Left cardiac atrium (tissue), 4 donors: ENCODE measurements at places on chromosomes 6 and 20. TPM values are rescaled to one million over a fixed set of nuclear protein-coding genes. Genes with fewer than 3 reads are reported as not detected.

DNA sequence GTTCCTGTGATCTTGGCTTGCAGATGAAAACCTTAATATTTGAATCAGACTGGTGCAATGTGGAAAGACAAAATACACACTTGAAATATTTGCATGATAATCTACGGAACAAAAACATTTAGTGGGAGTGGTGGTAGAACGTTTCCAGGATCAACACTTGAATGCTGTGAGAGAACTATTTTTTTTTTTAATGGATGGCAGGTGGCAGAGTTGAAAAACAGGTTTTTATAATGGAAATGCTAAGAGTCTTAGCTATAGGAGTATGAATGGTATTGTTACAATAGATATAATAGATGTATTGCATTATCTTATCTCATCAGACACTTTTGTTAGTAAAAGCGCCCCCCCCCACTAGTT lies 49.2 kb downstream of the CDKAL1 start:
- DNase-seq, result no peak

GRCh38 chr6:110158479-110158878 lies 21.0 kb downstream of the WASF1 start:
- no peak for DNase-seq

DNA sequence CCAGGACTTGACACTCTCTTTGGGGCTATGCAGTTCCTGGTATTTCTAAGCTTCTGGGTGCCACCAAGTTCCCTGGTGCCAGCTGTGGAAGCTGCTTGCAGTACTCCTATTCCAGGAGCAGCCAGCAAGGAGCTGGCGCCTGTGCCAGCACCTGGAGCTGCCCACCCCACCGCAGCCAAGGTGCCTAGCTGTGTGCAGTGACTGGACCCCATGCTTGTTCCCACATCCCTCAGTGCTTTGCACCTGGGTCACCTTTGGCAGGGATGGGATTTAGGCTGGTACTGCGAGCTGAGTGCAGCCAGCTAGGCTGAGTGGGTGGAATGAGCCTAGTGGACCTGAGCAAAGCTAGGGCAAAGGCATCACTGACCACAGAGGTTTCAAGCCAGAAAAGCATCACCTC lies 1674.9 kb downstream of the HACE1 start:
- DNase-seq, result no peak

GRCh38 chr6:89282749-89283148 lies 32.4 kb downstream of the GABRR2 start:
- DNase-seq, result no peak

KCNS1 gene
- total RNA-seq, result 0.21 TPM

GRCh38 chr20:61350500-61351250 lies 98.6 kb downstream of the CDH4 start:
- DNase-seq, result no peak

DNA sequence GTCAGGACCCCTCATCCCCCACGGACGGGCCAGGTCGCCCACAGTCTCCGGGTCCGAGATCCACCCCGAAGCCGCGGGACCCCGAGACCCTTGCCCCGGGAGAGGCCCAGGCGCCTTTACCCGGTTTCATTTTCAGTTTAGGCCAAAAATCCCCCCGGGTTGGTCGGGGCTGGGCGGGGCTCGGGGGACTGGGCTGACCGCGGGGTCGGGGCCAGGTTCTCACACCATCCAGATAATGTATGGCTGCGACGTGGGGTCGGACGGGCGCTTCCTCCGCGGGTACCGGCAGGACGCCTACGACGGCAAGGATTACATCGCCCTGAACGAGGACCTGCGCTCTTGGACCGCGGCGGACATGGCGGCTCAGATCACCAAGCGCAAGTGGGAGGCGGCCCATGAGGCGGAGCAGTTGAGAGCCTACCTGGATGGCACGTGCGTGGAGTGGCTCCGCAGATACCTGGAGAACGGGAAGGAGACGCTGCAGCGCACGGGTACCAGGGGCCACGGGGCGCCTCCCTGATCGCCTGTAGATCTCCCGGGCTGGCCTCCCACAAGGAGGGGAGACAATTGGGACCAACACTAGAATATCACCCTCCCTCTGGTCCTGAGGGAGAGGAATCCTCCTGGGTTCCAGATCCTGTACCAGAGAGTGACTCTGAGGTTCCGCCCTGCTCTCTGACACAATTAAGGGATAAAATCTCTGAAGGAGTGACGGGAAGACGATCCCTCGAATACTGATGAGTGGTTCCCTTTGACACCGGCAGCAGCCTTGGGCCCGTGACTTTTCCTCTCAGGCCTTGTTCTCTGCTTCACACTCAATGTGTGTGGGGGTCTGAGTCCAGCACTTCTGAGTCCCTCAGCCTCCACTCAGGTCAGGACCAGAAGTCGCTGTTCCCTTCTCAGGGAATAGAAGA lies 978 bp downstream of the HLA-A start:
- no peak for DNase-seq

DNA sequence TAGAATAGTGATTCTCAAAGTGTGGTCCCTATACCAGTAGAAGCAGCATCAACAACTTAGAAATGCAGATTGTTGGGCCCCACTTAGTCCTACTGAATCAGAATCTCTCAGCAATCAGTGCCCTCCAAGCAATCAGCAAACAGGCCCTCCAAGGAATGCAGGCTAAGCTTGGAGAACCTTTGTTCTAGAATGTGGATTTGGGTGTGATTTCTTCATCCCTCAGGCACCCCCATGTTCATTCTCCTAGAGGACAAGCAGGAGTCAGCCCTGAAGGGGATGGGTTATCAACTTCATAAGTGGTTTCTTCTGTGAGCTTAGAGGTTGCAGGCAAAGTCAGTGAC lies 40.5 kb upstream of the TAF8 start:
- DNase-seq, result no peak

TBXT gene
- not detected for total RNA-seq

SFT2D1 gene
- total RNA-seq, result 28.0 TPM

- no peak for DNase-seq
Measured at GRCh38 chr6:127107916-127108315, 10.6 kb upstream of the RSPO3 start.

- no peak for DNase-seq
Measured at GRCh38 chr6:151338651-151339200, 52.6 kb downstream of the ZBTB2 start.

- no peak for DNase-seq
Measured at GRCh38 chr20:35312318-35312717, 20.1 kb upstream of the FAM83C start.

TMEM74B gene
- total RNA-seq, result 6.4 TPM

GRCh38 chr6:169252505-169253189 lies 999 bp downstream of the THBS2 start:
- DNase-seq, result no peak

GRCh38 chr20:51061418-51062045 lies 38.6 kb upstream of the KCNG1 start:
- no peak for DNase-seq

DNA sequence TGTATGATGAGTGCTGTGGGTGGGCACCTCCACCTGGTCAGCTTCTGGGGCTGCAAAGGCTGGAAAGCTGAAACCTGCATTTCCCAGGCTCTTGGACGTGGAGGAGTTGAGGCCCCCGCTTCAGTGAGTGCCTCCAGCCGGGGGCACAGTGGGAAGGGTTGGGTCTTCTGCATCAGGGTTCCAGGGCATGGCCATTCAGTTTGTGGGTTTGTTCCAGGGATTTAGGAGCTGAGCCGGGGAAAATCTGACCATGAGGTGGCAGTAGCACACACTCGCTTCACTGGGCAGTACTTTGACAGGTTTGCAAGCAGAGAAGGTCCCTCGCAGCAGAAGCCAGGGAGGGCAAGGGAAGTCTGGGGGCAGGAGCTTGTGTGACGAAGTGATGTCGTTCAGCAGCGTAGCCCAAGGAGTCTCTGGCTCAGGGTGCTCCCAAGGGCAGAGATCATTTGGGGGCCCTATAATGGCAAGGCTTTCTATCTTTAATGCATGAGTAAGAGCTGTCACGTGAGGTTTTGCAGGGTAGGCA lies 69.5 kb upstream of the SULF2 start:
- DNase-seq, result no peak

DNA sequence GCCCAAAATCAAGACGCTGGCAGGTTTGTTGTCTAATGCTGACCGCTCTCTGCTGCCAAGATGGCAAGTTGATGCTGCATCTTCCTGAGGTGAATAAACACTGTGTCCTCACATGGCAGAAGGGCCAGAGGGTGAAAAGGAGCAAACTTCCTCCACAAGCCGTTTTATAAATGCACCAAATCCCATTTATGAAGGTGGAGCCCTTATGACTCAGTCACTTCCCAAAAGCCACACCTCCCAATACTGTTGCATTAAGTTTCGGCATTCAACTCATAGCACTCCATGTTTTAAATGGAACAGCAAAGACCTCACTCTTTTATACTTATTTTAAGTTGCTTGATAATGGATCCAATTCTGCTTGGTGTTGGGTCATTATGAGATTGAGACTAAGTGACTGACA lies 316.6 kb downstream of the RFPL4B start:
- DNase-seq, result no peak

GABRR1 gene
- not detected for total RNA-seq

DNA sequence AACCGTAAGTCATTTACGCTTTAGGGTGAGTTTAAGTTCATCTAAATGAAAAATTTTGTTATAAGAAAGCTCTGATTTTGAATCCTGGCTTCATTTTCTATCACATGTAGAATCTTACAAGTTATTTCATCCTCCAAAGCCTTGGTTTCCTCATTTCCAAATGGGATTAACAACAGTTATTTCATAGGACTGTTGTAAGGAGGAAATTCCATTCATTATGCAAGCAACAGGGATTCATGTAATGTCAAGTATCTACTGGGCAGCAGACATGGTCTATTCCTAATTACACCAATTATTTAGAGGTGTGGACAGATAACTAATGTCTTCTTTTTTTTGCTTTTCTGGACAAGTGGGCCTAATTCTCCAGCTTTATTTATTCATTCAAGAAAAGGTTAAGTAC lies 154.0 kb downstream of the PDSS2 start:
- DNase-seq, result no peak

GRCh38 chr6:31203345-31203979 lies 33.0 kb upstream of the POU5F1 start:
- DNase-seq, result no peak

DNA sequence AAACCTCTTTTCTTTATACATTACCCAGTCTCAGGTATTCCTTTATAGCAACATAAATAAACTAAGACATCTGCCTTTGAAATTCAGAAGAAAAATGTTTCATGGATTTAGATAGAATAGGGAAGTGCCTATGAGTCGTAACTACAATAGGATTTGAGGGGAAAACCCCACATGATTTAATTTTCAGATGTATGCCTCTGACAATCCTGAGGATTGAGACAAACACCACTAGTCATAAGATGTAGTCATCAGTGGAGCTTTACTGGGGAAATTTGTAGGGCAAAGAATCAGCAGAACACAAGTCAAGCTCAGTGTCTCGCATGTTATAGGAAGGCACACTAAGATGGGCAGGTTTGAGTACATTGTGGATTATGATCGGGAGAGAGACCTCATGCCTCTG lies 566.4 kb downstream of the BMP2 start:
- no peak for DNase-seq

DNA sequence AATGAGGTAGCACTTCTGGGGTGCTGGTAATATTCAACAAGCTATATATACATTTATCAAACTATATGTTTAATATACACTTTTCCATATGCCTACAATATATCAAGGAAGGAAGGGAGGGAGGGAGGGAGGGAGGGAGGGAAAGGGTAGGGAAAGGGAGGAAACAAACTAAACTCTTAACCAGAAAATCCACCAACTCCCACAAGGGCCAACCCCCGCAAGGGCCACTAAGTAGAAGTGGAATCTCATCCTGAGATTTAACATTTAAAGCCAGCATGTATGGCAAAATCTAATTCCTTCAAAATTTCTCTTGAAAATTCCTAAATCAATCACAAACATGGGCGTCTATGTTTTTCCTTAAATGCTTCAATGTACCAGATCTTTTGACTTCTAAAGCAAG lies 298.6 kb upstream of the THEMIS start:
- DNase-seq, result no peak

DNA sequence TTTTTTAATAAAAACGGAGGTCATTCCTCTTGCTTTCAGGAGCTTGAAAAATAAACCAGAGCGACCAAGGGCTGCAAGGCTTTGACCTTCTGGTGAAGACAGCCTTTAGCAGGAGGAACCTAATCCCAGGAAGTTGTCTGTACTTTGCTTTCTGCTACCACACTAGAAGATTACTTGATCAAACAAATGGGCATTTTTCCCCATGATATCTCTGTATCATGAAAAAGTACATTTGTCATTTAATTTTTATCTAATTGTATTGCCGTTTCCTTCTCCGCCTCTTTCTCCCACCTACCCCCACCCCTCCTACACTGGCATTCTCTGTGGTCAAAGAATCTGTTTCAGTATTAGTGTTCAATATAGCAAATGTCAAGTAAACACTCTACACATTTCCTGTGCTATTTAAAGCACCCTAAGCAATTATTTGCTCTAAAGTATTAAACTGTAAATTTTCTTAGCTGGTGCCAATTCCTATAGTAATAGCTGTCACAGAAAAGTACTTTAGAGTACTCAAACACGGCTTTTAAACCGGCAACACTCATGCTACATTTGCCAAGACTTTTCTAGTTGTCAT lies 29.7 kb downstream of the ATXN1 start:
- DNase-seq, result no peak

SMLR1 gene
- not detected for total RNA-seq

- no peak for DNase-seq
Measured at GRCh38 chr20:21387528-21387927, 9.8 kb downstream of the NKX2-4 start.

DNA sequence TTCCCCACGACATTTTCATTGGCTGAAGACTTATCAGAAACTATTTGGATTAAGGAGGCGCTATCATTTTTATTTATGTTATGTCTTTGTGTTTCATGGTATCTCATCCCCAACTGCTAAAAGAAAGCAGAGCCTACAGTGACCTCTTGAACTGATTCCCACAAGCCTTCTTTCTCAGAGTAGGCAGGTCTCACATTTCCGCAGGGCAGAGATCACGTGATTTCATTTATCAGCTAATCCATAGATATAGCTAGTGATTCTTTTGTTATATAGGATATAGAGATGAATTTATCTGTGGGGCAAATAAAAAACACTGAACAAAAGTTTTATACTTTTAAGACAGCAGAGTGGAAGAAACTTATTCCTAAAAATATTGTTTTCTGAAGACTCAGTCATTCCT lies 25.0 kb upstream of the POPDC3 start:
- DNase-seq, result no peak

RAB44 gene
- 0.12 TPM for total RNA-seq

DNA sequence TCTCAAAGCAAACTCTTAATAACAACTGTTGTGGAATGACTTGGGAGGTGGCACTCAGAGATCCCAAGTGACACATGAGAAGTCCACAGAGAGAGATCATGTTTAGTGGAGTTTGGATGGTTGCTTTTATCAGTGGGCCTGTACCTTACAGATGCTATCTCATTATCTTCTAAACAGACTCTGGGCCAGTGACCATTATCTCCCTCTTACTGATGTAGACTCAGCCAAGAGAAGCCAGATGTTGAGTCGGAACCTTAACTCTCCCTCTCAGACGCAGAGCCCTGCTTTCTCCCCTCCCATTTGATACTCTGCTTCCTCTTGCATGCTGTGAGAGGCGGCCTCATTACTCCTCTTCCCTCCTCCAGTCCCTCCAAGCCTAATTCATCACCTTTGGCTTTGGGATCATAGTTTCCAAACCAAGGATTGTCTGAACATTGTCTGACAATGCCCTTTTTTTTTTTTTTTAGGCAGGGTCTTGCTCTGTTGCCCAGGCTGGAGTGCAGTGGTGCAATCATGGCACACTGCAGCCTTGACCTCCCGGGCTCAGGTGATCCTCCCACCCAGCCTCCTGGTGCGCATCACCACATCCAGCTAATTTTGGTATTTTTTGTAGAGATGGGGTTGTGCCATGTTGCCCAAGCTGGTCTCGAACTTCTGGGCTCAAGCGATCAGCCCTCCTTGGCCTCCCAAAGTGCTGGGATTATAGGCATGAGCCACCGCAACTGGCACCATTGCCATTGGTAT lies 4.5 kb upstream of the DDR1 start:
- DNase-seq, result no peak
